ENCODE measurements at places on chromosomes 16 and 17.

DNA sequence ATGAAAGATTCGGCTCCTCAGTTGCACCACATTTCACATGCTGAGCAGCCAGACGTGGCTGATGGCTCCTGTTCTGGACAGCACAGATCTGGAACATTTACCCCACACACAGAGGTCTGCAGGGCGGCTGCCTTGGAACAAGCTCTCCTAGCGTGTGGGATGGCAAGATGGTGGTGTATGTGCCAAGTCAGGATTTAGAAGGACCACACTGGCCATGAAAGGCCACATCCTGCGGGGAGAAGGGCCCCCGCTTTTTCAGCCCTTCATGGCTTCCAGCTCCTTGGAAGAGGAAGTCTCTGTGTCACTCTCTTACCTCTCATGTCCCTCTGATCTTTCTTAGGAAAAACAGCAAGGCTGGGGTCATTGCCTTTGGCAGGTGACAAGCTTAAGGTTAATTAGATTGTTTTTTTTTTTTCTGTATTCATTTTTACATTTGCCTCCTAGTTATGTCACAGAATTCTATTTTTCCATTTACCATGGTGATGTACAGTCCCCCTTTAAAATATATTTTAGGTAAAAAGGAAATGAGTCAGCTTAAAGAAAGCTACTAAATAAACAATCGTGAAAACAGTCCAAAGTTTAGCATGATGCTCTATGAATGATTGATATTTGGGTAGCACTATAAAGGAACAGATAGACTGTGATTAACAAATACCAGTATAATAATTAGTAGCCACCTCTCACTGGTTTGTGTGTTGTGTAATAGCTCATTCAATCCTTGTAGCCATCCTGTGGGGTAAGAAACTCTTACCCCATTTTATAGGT is 396.6 kb downstream of the CPPED1 start:
- no peak for DNase-seq

DNA sequence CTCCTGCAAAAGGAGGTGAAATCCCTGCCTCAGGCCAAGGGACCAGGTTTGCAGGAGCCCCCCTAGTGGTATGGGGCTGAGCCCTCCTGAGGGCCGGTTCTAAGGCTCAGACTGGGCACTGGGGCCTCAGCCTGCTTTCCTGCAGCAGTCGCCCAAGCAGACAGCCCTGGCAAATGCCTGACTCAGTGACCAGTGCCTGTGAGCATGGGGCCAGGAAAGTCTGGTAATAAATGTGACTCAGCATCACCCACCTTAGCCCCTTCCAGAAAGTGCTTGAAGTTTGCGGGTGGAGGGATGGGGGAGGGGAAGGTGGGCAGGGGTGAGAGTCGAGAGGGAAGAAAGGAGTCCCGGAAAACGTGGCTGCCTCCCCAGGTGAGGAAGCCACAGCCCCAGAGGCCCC is 2.1 kb downstream of the MC1R start:
- DNase-seq = no peak

- DNase-seq = no peak
Observed at GRCh38 chr17:2723997-2724783, 12.6 kb upstream of the CLUH start.

GRCh38 chr17:43881181-43881580 is 26.2 kb downstream of the MPP2 start:
- no peak for DNase-seq

- DNase-seq = no peak
Observed at GRCh38 chr16:53950677-53951076, 246.7 kb downstream of the FTO start.

GRCh38 chr17:50923611-50924010 is 57.5 kb upstream of the TOB1 start:
- no peak for DNase-seq

DNA sequence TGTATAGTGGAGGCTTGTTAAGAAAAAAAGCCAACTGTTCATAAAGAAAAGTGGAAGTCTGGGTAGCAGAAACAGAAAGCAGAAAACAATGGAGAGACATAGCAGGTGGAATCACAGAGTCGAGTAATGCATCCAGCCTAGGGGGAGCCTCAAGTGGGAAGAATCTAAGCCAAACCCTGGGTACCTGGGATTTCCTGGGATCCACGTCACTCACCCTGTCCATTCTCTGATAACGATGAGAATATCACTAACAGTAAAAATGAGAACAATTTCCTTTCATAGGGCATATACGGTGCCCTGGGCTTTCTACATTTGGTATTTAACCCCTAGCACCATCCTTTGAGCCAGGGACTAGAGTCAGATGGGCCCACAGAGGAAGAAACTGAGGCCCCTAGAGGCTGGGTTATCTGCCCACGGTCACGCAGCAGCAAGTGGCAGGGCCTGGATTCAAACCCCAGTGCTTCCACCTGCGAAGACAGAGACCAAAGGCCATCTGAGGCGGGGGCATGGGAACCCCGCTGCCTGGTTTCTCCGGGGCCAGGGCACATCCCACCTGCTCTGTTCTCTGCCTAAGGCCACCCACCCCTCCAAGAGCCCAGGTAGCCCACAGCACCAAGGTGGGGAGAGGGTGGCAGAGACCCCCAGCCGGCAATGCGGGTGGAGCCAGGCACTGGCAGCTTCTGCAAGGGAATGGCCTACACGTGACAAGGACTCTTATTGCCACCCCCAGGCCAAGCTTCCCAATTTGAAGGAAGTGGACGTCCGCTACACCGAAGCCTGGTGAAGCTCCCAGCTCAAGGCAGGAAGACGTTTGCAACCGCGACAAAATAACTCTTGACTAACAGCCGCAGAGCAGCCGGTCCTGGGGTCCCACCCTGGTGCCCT is 69.8 kb upstream of the PLCG2 start:
- no peak for DNase-seq

GRCh38 chr17:74742153-74742515 is 5.1 kb downstream of the RAB37 start:
- no peak for DNase-seq

DNA sequence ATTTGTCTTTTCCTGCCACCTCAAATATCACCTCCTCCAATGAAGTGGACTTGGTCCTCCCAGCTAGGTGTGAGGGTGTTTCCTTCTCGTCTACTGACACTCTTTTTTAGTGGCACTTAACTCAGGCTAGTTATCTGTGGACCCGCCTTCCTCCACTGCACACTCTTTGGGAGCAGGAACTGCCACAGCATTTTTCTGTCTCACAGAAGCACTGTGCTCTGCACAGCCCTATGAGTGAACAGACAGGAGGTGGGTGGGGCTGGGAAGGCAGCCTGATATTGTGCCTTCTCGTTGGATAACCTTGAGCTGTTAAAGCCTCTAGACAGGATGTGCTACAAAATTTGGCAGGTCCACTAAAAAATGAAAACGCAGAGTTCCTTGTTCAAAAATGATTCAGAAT is 31.9 kb upstream of the HOXB13 start:
- no peak for DNase-seq

- no peak for DNase-seq
Observed at GRCh38 chr17:58399974-58400373, 17.4 kb downstream of the RNF43 start.

GRCh38 chr16:87761060-87761459 is 4.7 kb downstream of the KLHDC4 start:
- no peak for DNase-seq

DNA sequence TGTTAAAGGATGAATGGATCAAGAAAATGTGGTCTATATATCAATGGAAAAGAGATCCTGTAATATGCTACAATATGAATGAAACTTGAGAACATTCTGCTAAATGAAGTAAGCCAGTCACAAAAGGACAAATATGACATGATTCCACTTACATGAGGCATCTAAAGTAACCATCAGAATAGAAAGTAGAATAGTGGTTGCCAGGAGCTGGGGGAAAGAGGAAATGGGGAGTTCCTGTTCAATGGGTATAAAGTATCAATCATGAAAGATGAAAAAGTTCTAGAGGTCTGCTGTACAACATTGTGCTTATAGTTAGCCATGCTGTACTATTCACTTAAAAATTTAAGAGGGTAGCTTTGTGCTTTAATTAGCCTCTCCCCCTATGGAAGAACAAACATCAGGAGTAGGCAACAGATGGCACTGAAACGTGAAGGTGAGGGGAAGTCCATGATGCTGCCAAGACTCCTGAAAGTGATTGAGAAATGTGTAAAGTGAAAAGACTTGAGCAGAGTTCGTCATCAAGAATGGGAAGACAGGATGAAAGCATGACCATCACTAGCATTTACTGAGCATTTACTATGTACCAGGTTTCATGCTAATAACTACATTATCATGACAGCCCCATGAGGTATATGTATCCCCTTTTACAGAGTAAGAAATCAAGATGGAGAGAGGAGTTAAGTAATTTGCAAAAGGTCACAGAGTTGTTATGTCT is 167.2 kb downstream of the CYB561 start:
- no peak for DNase-seq

GRCh38 chr16:51763072-51763661 is 612.1 kb upstream of the SALL1 start:
- DNase-seq = no peak

DNA sequence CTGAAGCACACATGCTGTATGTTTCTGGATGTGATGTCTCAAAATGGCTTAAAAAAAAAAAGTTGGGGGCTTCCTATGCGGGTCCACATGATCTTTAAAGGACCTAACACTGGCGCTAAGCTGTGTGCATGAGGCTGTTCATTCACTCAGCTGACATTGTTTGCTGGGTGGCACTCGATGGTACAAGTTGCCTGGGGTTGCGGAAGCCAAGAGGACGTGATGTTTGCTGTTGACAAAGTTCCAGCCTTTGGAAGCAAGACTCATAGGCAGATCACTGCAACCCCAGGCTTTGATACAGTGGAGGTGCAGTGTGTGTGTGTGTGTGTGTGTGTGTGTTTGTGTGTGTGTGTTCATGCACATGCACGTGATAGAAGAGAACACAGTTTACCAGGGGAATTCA is 29.5 kb upstream of the DNAI2 start:
- DNase-seq = no peak

DNA sequence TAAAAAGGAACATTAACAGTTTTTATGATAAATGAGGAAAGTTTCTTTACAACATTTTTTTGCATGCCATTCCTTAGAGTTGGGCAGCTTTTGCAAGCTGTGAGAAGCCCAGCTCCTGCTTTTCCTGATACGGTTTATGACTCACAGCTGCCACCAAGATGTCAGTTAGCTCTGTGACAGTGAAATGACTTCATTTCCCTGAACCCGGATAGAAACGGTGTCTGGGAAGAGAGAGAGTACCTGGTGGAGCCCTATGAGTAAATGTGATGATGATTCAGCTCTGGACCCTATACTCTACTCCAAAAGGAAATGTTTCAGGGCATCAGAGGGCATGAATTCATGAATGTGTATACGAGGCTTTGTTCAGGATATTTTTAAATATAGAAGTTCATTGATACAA is 366.3 kb upstream of the HSBP1 start:
- DNase-seq = no peak

- no peak for DNase-seq
Observed at GRCh38 chr17:48198950-48199541, 91.5 kb downstream of the SNX11 start.

- DNase-seq = no peak
Observed at GRCh38 chr16:84155771-84156170, 10.7 kb downstream of the DNAAF1 start.
